Lung (tissue), 17 donors: ENCODE measurements at places on chromosomes 7 and 10.

DNA sequence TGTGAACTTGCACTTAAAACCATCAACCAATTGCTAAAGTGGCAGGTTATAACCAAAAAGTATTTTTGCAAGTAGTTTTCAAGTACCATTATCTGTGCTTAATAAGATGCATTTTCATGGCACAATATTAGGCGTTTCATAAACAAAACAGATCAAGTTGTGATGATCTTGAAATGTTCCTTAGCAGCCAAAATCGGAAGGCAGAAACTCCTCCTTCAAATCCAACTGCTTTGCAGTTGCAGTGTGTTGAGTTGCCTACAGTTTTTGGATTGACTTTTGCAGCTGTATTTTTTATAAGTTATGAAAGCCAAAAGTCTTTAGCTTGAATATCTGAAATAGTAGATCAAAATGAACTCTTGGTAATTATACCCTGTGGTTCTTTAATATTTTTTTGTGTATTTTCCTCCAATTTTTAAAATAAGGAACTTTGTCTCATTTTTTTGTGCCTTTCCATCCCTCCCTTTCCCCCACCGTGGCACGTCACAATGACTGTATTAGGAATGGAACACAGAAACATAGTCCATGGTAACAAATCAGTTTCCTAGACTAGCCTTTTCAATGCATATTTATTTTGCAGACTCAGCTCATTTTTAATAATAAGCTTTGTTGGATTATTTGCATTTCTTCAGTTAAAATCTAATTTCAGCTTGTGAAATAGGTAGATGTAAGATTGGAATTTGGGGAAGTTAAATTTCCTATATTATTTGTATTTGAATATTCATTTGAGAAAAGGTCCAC, 80.8 kb downstream of the ADD3 start:
- DNase-seq: peak; percentile 60

- no peak for DNase-seq
These were observed 9.6 kb downstream of the NEURL1 start for GRCh38 chr10:103502849-103503660.

GRCh38 chr10:18368682-18369081, 228.5 kb downstream of the CACNB2 start:
- peak; percentile 14 for DNase-seq

DNA sequence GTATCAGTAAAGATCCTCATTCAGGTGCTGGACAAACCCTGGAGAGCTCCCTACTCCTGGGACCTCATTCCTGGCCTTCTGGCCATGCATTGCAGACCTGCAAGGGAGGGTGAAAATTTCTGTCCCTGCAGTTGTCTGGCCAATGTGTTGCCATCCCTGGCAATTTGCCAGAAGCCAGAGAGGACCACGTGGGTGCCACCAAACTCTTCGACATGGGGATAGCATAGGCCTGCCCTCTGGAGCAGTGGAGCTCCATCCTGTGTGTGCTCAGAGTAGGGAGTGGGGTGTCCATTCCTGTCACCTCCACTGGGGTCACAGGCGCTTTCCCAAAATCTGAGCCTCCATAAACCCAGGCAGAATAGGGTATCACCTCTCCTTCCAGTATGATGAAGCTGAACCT, 31.2 kb downstream of the DMBT1 start:
- no peak for DNase-seq

- DNase-seq: no peak
These were observed 39.5 kb upstream of the DGKI start for GRCh38 chr7:137886281-137886680.

- DNase-seq: peak; percentile 19
These were observed 45.8 kb downstream of the THSD7A start for GRCh38 chr7:11786186-11786585.

DNA sequence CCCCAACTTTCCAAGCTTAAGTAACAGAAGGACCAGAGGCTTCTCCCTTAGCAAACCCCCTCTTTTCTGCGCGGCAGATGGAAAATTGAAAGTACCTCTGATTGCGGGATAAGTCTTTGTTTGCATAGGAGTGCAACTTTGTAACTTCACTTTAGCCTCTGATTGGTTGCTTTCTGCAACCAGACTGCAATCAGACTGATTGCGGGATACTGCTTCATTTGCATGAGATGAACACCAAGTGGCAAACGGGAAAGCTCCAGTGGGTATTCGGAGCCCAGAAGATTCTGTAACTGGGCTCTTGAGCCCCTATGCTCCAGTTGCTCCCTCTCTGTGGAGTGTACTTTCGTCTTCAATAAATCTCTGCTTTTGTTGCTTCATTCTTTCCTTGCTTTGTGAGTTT, 260.6 kb downstream of the BAMBI start:
- no peak for DNase-seq

GRCh38 chr7:7432979-7433378, 102.7 kb downstream of the COL28A1 start:
- no peak for DNase-seq

- DNase-seq: no peak
These were observed 70.4 kb downstream of the MGAM2 start for GRCh38 chr7:142181966-142182365.

GRCh38 chr10:82206831-82207230, 331.8 kb downstream of the NRG3 start:
- no peak for DNase-seq

DNA sequence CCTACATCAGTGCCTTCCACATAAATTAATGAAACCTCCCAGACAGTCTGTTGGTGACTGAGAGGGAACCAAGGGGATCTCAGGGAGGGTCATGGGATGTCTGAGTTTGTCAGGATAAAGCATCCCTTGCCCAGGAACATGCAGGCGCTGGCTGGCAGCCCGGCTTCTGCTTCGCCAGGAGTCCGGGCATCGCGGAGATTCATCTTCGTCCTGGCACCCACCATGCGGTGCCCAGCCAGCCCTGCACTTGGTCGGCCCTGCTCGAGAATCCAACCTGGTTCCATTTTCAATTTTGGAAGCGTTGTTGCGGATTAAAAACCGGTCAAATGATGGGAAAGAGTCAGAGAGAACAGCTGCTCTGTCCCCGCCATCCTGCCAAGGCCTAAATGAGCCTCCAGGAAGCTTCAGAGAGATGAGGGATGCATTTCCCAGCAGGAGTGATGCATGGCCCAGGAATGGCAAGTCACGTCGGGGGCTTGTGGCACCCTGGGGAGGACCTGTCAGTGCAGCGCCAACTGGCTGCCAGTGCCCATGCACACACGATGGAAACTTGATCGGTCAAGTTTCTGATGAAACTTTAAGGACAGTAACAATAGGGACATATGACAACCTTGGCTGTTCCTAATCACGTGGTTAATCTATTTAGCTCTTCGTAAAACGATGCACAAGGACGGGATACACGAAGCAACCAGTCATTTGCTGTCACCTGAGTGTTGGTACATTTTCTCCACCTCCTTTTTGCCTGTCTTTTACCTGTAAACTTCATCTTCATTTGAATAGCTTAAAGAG, 260.8 kb upstream of the MKI67 start:
- no peak for DNase-seq
